ENCODE measurements at places on chromosomes 16 and 17.

DNA sequence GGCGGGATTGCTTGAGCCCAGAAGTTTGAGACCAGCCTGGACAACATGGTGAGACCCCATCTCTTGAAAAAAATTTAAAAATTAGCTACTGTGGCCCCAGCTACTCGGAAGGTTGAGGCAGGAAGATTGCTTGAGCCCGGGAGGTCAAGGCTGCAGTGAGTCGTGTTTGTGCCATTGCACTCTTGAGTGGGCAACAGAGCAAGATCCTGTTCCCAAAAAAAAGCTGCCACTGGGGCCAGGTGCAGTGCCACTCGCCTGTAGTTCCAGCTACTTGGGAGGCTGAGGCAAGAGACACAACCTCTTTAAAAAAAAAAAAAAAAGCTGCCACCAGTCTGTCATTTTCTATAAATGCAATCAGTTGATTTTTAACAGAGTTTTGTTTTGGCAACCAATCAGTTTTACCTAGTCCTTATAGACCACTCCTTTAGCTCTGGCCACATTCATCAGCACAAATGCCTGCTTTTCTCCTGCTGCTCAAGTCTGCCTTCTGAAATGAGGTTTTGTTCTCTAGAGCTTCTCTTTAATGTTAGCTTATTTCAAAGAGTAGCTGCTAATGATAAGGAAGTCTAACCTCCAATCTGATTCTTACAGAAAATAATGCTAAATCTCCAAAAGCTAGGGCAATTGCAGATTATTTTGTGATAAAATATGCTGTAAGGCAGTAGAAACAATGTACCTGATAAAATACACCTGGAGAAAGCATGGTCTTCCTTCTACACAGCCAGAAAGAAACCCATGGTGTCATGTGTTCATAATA, 64.8 kb downstream of the TUBD1 start:
- peak; percentile 64 for DNase-seq

- no peak for DNase-seq
Observed at GRCh38 chr16:2468725-2469398, 2.2 kb upstream of the NTN3 start.

DNA sequence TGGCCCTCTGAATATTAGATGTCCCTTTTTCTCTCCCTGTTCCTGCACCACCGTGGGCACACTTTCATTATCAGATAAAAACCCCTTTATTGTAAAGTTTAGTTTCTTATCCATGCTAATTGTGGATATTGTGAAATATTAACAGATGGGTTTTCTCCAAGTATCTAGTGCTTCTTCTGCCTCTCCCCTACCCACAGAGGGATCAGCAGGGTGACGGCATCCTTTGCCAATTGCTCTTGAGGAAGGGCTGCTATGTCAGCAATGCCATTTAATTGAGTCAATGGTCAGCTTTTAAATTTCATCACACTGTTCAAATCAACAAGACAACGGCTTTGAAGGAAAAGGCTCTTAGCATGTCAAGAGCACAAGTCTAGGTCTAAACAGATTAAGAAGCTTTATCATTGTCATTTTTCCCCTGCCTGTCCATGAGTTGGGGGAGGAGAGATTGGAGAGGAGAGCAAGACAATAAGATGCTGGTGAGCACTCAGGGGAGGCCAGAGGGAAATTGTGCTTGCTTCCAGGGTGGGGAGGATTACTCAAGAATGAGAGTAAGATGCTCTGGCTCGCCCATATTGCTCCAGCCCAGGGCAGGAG, 443.0 kb upstream of the CCL2 start:
- DNase-seq: no peak

GRCh38 chr16:57735755-57736418, at the start of gene KATNB1:
Gene KATNB1, plus strand, starts transcription at chr16:57735770. Its CDS starts 1,474 bp downstream, at chr16:57737244.
- DNase-seq: peak; percentile 57

DNA sequence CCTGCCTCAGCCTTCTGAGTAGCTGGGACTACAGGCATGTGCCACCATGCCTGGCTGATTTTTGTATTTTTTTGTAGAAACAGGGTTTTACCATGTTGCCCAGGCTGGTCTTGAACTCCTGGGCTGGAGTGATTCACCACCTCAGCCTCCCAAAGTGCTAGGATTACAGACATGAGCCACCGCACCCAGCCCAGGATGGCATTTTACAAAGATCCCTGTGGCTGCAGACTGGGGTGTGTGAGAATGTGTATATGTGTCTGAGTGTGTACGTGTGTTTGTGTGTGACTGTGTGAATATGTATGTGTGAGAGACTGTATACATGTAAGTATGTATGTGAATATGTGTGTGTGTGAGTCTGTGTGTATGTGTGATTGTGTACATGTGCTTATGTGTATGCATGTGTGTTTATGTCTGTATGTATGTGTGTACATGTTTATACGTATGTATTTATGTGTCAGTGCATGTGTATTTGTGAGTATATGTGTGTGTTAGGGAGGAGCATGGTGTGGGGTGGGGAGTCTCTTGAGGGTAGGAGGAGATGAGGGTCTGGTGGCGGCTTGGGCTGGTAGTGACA, 17.0 kb downstream of the RPTOR start:
- DNase-seq: no peak

- DNase-seq: no peak
Observed at GRCh38 chr17:33218698-33219601, 74.1 kb downstream of the ASIC2 start.

- no peak for DNase-seq
Observed at GRCh38 chr17:63555500-63556156, 5.4 kb downstream of the DCAF7 start.

DNA sequence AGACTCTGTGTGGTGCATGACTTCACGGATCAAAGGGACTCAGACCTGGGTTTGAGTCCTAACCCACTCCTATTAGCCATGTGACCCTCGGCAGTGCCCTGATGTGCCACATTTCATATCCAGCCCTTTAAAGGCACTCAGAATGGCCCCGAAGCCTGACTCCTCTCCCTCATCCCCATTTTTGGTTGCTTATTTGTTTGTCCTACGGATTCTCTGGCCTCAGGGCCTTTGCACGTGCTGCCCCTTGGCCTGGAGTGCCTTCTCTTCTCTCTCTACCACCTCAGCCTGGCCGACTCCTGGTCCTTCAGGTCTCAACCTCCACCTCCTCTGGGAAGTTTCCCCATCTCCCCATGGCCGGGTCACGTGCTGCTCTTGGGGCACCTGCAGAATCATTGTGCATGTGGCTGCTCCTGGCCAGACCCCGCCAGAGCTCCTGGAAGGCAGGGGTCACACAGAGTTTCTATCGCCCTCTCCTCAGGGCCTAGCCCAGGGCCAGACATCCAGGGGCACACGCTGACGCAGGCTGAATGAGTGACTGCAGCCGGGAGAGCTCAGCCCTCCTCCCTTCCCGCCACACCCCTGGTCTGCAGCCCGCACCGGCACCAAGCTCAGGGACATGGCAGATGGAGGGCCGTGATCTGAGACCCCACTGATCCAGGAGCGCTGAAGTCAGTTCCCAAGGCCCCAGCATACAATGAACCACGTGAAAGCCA, 22.0 kb upstream of the CIBAR2 start:
- no peak for DNase-seq

- DNase-seq: no peak
Observed at GRCh38 chr17:57984936-57985674, 2.9 kb downstream of the VEZF1 start.
